ENCODE measurements at places on chromosomes 6 and 20.

GRCh38 chr6:163661272-163661671, 246.8 kb downstream of the QKI start:
- DNase-seq, result no peak

DNA sequence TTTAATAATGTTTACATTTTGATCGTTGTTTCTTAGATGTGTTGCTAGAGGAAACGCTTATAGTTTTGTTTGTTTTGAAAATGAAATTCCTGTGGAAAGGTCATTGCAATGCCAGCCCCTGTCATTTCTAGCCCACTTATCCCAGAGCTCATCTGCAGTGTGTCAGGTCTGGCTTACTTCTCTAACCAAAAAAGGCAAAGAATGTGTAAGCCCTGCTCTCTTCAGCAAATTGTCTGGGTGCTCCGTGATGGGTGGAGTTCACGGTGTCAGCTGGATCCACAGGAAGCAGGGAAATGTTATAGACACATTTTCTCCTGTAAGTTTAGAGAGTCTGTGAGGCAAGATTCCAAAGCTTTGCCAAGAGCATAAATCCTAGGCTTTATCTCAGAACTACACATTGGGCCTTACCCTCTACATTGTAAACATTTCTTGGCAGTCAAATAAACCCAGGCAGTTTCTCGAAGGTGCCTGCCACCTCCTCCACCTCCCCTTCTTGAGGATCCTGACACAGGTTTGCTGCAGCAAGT, 50.9 kb downstream of the RPRD1B start:
- no peak for DNase-seq

GRCh38 chr6:23533311-23533710, 592.7 kb upstream of the NRSN1 start:
- no peak for DNase-seq

GRCh38 chr6:36615018-36615761, 21.0 kb downstream of the SRSF3 start:
- DNase-seq, result no peak

- DNase-seq, result no peak
Observed at GRCh38 chr6:6795393-6795792, 206.9 kb downstream of the LY86 start.

Measured in NCI-H1436 treated with DMSO at 0.1 percent for 48 hours (cell line).